ENCODE measurements at places on chromosomes 16 and 17. TPM values are rescaled to one million over a fixed set of nuclear protein-coding genes. Genes with fewer than 3 reads are reported as not detected.

DNA sequence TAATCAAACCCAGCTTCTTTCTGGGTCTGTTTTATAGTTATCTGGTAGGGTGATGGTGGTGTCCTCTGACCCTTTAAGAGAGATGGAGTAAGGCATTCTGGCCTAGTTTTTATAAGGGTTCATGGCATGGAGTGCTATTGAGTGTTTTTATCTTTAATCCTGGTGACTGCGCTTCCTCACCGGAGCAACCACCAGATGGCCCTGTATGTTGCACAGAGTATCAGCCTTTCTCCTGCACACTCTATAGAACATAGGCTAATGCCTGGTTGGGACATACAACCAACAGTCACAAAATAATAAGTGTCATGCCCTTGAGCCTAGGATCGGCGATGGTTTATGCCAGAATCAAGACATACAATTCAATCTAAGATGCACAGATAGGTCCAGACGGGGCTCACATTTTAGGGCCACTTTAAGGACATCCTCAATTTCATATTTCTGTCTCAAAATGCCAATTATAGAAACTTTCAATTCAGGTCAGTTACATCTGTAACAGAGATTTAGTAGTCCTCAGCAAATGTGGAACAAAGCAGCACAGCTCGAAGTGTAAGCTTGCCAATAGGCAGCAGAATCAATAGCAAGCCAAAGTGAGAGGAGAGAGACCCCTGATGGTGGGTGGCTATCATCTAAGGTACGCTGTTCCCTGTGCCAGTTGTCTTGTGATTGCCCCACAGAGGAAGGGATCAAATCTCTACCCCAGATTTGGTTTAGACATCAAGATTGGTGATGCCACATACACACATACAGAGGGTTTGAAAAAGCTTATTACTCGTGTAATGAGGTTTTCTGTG is 37.2 kb upstream of the HOXB9 start:
- H3K4me1 ChIP-seq, result no peaks in the 10 kb centered on the region
- H3K27ac ChIP-seq, result no peak overlapping the region
- no peak for DNase-seq

DNA sequence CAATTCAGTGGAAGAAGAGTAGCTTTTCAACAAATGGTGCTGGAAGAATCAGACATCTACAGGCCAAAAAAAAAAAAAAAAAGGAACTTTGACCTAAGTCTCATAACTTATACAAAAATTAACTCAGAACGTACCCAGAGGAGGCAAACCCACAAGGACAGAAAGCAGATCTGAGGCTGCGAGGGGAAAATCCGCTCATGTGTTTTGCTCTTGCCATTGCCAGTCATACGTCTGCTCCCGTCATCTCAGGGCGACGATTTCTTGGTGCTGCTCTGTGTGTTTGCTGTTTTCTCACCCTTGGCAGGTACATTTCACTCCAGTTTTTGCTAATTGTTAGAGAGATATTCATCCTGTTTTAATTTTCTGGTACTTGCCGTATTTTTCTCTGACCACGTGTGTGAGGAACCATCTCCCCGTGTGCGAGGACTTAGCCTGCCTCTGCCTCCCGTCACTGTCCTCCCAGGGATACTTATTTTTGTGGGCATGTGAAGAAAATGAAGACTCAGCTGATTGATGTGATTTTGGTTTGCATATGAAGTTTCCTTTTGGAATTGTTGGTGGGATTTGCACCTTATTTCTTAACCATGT is 33.4 kb upstream of the ACSF3 start:
- H3K4me3 ChIP-seq, result no peak overlapping the region
- H3K27ac ChIP-seq, result no peak overlapping the region
- DNase-seq, result peak; percentile 43
- no peaks in the 10 kb centered on the region for H3K27me3 ChIP-seq
- no peaks in the 10 kb centered on the region for H3K36me3 ChIP-seq

DNA sequence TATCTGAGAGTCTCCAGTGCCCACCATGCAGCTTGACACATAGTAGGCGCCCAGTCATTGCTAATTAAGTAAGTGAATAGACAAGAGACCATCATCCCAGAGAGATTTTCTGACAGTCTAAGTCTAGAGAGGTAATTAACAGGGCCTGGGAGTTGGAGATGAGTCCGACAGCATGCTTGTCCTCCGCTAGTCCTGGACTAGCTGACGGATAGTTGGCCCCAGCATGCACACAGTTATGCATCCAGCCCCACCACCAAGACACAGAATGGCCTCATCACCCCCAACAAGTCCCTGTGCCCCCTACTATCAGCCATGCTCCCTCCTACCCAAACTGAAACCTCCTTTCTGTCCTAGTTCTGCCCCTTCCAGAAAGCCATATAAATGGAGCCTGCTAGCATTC is 10.0 kb downstream of the GRB7 start:
- H3K27me3 ChIP-seq, result no peaks in the 10 kb centered on the region
- DNase-seq, result no peak
- H3K36me3 ChIP-seq, result no peaks in the 10 kb centered on the region
- H3K27ac ChIP-seq, result no peak overlapping the region

GRCh38 chr17:41777574-41778188 is 8.8 kb downstream of the JUP start:
- H3K27ac ChIP-seq, result no peak overlapping the region
- no peaks in the 10 kb centered on the region for H3K27me3 ChIP-seq
- H3K4me1 ChIP-seq, result no peaks in the 10 kb centered on the region
- H3K36me3 ChIP-seq, result no peaks in the 10 kb centered on the region

DNA sequence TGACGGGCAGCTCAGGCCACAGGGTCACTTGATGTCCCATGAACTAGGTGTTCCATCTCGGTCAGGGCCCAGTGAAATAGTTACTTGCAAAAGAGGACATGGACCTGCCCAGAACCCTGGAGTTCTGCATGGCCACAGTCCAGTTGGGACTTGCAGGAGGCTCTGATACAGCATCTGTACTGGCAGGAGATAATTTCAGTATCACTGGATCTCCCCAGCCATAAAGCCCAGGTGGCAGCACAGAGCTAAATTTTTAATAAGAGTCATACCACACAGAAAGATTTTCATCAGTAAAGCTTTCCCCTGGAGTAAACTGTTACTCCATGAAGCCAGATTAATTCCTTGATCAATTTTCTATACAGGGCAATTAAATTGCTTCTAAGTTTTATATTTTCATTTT is 18.0 kb upstream of the SLC16A5 start:
- H3K27me3 ChIP-seq, result no peaks in the 10 kb centered on the region

GRCh38 chr16:57593021-57593420 is 35.4 kb upstream of the ADGRG1 start:
- peaks cover 32% of the 10 kb centered on the region for H3K4me1 ChIP-seq
- H3K36me3 ChIP-seq, result peaks cover 4% of the 10 kb centered on the region
- no peaks in the 10 kb centered on the region for H3K27me3 ChIP-seq

DNA sequence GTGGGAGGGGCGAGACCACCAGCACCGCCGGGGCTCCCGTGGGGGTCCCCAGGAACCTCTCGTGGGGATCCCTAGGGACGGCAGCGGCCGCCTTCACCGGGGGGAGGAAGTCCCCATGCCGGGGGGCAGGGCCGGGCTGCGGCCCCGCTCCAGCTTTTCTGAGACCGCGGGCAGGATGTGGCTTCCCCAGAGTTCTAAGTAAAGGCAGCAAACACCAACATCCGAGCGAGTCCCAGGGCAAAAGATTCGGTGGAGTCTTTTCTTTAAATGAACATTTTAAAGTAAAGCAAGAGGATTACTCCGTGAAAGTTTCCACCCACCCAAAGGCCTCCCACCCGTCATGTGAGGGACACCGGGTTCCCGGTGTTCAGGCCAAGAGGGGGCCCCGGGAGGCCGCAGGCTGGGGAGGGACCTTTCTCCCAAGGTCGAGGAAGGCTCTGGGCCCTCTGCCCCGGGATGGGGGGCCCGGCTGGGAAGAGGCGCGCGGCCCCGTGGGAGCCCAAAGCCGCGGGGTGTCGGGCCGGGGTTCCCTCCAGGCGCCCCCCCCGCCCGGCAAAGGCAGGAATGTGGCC is 137.2 kb upstream of the RPH3AL start:
- peak; percentile 83 for DNase-seq
- H3K4me3 ChIP-seq, result peak overlapping the region; percentile 78
- H3K36me3 ChIP-seq, result peaks cover 2% of the 10 kb centered on the region
- H3K27ac ChIP-seq, result peak overlapping the region; percentile 80
- no peaks in the 10 kb centered on the region for H3K27me3 ChIP-seq

GRCh38 chr16:7350806-7351205 is 18.2 kb downstream of the RBFOX1 start:
- H3K27me3 ChIP-seq, result no peaks in the 10 kb centered on the region
- H3K27ac ChIP-seq, result no peak overlapping the region
- no peak for DNase-seq
- no peaks in the 10 kb centered on the region for H3K36me3 ChIP-seq
- H3K4me3 ChIP-seq, result no peak overlapping the region

GRCh38 chr16:85754413-85754812 is 3.5 kb upstream of the C16orf74 start:
- peaks cover 19% of the 10 kb centered on the region for H3K4me1 ChIP-seq
- H3K27ac ChIP-seq, result no peak overlapping the region
- no peak for DNase-seq
- no peaks in the 10 kb centered on the region for H3K36me3 ChIP-seq
- H3K27me3 ChIP-seq, result peaks cover 27% of the 10 kb centered on the region

DNA sequence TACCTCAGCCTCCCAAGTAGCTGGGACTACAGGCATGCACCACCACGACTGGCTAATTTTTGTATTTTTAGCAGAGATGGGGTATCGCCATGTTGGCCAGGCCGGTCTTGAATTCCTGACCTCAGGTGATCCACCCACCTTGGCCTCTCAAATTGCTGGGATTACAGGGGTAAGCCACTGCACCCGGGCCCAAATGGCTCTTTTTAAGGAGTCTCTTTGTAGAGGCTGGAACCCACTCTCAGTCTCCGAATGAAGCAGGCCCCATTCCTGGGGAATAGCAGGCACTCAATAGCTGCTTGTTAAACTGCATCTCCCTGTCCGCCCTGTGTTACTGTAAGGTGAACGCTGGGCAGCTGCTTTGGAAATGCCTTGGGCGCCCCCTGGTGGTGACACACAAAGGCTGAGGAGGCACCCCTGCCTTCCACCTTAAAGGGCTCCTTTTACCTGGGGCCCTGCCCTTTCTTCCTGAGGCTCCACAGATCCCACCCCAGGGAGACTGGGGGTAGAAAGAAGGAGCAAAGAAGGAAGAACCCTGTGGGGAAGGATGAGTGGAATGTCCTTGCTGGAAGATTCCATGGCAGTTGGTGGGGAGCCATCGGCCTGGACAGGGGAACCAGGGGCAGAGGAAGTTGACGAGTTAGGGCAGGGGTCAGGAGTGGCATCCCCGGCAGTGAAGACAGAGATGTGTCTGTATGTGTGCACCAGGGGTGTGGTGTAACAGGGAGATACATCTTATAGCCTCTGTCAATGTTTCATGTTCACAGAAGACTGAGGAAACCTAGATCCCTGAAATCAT is 6.1 kb upstream of the SP2 start:
- peaks cover 23% of the 10 kb centered on the region for H3K4me1 ChIP-seq
- peak; percentile 96 for DNase-seq
- no peak overlapping the region for H3K4me3 ChIP-seq

- peaks cover 2% of the 10 kb centered on the region for H3K27me3 ChIP-seq
- no peak overlapping the region for H3K4me3 ChIP-seq
- no peaks in the 10 kb centered on the region for H3K4me1 ChIP-seq
- H3K36me3 ChIP-seq, result no peaks in the 10 kb centered on the region
- DNase-seq, result no peak
Observed at GRCh38 chr16:55697867-55698266, 42.1 kb downstream of the SLC6A2 start.

DNA sequence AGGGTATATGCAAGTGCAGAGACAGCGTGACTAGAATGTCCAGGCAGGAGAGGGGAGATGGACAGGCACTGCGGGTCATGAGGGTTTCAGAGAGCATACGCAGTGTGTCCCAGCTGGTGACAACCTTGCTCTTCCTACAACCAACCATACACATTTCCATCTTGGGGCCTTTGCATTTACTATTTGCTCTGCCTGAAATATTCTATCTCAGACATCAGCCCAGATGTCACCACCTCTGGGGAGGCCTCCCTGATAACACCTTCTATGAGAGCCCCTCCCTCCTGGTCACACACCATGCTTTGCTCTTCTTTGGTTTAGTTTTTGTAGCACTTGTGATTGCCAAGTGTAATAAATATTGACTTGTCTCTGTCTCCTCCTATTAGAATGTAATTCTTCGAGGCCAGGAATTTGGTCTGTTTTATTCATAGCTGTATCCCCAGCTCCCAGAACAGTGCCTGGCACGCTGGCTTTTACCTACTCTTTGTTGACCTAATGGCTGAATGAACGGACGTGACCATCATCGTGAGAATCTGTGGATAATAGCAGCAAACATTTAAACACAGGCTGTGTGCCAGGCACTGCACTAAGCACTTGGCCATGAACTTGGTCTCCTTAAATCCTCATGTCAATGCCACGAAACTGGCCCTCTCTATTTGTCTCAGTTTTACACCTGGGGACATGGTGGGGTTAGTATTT is 51.9 kb downstream of the PLCG2 start:
- no peak overlapping the region for H3K27ac ChIP-seq
- H3K4me1 ChIP-seq, result peaks cover 13% of the 10 kb centered on the region
- no peaks in the 10 kb centered on the region for H3K27me3 ChIP-seq
- DNase-seq, result no peak
- no peak overlapping the region for H3K4me3 ChIP-seq
- no peaks in the 10 kb centered on the region for H3K36me3 ChIP-seq

DNA sequence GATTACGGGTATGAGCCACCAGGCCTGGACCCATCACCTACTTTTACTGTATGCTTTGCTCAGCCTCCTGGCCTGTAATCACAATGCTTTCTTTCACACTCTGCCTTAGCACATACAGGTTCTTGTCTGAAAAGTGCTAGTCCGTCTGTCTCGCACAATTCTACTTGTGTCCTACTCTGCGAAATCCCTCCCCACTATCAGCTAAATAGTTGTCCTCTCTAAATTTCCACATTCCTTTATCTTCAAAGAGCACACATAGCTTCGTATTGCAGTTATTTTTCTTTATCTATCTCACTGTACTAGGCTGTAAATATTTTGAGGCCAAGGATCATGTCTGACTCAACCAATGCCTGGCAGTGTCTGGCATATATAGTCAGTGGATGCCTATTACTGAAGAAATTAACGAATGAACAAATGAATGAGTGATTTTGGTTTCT is 38.5 kb upstream of the ETV4 start:
- H3K4me1 ChIP-seq, result no peaks in the 10 kb centered on the region
- no peak overlapping the region for H3K27ac ChIP-seq
- no peak overlapping the region for H3K4me3 ChIP-seq

DNA sequence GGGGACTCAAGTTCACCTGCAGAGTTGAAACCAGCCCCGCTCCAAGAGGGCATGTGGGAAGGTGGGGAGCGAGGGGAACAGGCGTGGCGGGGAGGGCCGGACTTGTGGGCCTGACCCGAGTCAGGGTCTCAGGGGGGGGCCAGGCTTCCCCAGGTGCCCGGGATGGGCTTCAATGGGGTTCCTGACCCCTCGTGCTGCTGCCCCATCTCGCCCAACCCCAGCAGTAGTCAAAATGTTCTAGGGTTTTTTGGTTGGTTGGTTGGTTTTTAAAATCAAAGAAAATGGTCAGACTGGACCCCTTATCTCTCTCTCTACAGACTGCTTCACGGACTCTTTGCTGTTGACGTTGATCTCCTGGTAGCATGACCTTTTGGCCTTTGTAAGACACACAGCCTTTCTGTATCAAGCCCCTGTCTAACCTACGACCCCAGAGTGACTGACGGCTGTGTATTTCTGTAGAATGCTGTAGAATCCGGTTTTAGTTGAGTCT is 69.5 kb downstream of the AMFR start:
- no peak for DNase-seq
- peak overlapping the region; percentile 78 for H3K4me3 ChIP-seq
- peaks cover 3% of the 10 kb centered on the region for H3K36me3 ChIP-seq

GRCh38 chr17:15659236-15659635 is 24.9 kb downstream of the TRIM16 start:
- no peaks in the 10 kb centered on the region for H3K4me1 ChIP-seq
- H3K27ac ChIP-seq, result no peak overlapping the region
- no peak overlapping the region for H3K4me3 ChIP-seq
- H3K36me3 ChIP-seq, result peaks cover 27% of the 10 kb centered on the region
- H3K27me3 ChIP-seq, result no peaks in the 10 kb centered on the region

Gene MPV17L
- not detected for total RNA-seq

Gene SEZ6
- total RNA-seq, result not detected

Gene CHST4
- not detected for total RNA-seq

Gene CLDN7
- total RNA-seq, result 0.72 TPM

Gene PYCARD
- 5.7 TPM for total RNA-seq

Gene VASN
- not detected for total RNA-seq
